Hepatocyte (in vitro differentiated cells): ENCODE measurements at places on chromosomes 1 and 21. TPM values are rescaled to one million over a fixed set of nuclear protein-coding genes. Genes with fewer than 3 reads are reported as not detected.

The CFH gene
- 41.4 and 63.2 TPM in 2 replicates for polyA plus RNA-seq

DNA sequence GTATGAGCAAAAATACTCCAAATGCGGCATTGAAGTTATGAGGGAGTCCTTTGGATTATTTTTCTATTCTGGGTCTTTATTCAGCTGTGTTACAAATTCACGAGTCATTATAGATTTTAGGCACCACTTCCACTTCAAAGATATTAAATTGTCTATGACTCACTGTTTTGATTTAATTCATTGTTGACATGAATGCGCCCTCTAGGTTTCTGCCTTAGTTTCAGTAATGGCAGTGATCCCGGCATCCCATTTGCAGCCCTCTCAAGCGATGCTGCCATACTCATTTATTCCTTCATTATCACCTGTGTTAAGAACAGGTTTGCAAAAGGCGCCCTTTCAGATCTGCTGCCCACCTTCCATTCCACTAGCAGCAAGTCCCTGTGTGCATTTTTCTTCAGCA is 14.0 kb downstream of the RSPO1 start:
- no peaks in the 10 kb centered on the region for H3K36me3 ChIP-seq
- H3K27me3 ChIP-seq, result peaks cover 60% of the 10 kb centered on the region
- H3K4me1 ChIP-seq, result no peaks in the 10 kb centered on the region
- no peak for DNase-seq
- no peak overlapping the region for H3K27ac ChIP-seq
- H3K4me3 ChIP-seq, result no peak overlapping the region

- no peaks in the 10 kb centered on the region for H3K4me1 ChIP-seq
- no peaks in the 10 kb centered on the region for H3K27me3 ChIP-seq
- peak overlapping the region; percentile 49 for H3K27ac ChIP-seq
- no peak for DNase-seq
- H3K4me3 ChIP-seq, result no peak overlapping the region
- H3K36me3 ChIP-seq, result no peaks in the 10 kb centered on the region
Measured at GRCh38 chr1:193210996-193211395, 24.6 kb upstream of the B3GALT2 start.

- no peak overlapping the region for H3K27ac ChIP-seq
Measured at GRCh38 chr1:23211955-23212354, 5.3 kb downstream of the HTR1D start.

The NOC2L gene
- 66.6 and 68.1 TPM in 2 replicates for polyA plus RNA-seq

The ETNK2 gene
- 50.7 and 71.9 TPM in 2 replicates for polyA plus RNA-seq

The RAB7B gene
- 16.6 and 22.6 TPM in 2 replicates for polyA plus RNA-seq

GRCh38 chr1:205500240-205501233 is 3.9 kb upstream of the CDK18 start:
- no peak for DNase-seq
- H3K27me3 ChIP-seq, result no peaks in the 10 kb centered on the region
- H3K36me3 ChIP-seq, result no peaks in the 10 kb centered on the region
- H3K4me3 ChIP-seq, result no peak overlapping the region
- no peak overlapping the region for H3K27ac ChIP-seq
- peaks cover 42% of the 10 kb centered on the region for H3K4me1 ChIP-seq

DNA sequence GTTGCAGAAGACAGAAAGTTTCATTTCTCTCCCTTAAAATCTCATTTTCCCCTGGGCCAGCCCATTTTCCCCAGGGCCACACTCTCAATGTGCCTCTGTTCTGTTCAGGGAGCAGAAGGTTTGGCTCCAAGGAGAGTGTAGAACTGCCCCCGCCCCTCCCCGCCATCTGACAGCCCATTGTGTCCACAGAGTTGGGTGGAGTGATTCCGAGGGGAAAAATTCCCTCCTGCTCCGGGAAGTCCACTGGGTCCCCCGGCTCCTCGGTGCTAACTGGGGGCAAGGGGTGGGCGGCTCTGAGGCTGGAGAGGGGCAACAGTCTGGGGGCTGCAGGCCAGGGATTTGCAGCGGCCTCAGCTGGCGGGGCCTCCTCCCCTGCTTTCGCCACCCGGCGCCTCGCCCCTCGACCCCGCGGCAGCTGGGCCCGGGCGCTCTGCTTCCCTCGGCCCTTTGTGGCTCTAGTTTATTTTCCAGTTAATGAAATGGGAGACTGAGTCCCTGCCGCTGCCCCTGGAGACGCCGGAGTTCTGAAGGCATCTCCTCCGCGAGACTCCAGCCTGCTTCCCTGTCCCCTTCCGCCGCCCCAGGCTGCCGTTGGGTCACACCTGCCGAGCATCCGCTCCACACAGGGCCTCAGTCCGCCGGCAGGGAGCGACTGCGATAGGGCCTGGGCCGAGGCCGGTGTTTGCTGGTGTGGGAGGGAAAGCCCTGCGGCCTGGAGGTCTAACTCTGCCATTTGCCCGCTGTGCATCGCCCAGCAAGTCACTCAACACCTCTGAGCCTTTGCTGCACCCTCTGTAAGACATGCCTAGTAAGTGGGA is 14.7 kb upstream of the KIRREL1 start:
- DNase-seq, result no peak
- H3K4me3 ChIP-seq, result no peak overlapping the region
- no peaks in the 10 kb centered on the region for H3K36me3 ChIP-seq

GRCh38 chr1:200866116-200866515 is 6.7 kb upstream of the GPR25 start:
- no peak overlapping the region for H3K27ac ChIP-seq
- H3K4me1 ChIP-seq, result no peaks in the 10 kb centered on the region
- H3K36me3 ChIP-seq, result no peaks in the 10 kb centered on the region
- H3K27me3 ChIP-seq, result no peaks in the 10 kb centered on the region
- no peak for DNase-seq

DNA sequence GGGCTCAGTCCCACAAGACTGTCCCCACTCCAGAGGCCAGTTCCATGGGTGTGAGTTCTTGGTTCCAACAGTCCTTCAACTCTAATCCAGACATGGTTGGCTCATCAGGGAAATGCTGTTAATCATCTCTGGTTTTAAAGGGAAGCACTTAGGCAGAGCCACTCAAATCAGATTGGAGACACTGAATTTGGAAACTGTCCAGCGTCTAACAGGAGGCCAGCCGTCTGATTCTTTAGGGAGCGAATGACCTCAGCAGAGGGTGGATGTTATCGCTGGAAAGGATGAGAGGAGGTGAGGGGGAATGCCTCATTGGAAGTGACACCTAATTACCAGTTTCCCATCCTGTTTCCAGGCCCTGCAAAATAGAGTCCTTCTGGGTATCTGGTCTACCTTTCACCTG is 22.8 kb upstream of the LRRC38 start:
- H3K27ac ChIP-seq, result no peak overlapping the region
- no peaks in the 10 kb centered on the region for H3K4me1 ChIP-seq
- H3K27me3 ChIP-seq, result no peaks in the 10 kb centered on the region
- H3K4me3 ChIP-seq, result no peak overlapping the region
- no peaks in the 10 kb centered on the region for H3K36me3 ChIP-seq

The SLC2A5 gene
- 7.1 and 8.2 TPM in 2 replicates for polyA plus RNA-seq

The XKR8 gene
- 17.4 and 20.2 TPM in 2 replicates for polyA plus RNA-seq
